Activated T-helper 1 cell treated with anti-CD3 and anti-CD28 coated beads, Interleukin-2, amount 50 U/mL, for 16 hours (primary cell): ENCODE measurements at places on chromosomes 5 and 9.

GRCh38 chr5:32465076-32465475, 20.5 kb upstream of the ZFR start:
- no peak for DNase-seq

DNA sequence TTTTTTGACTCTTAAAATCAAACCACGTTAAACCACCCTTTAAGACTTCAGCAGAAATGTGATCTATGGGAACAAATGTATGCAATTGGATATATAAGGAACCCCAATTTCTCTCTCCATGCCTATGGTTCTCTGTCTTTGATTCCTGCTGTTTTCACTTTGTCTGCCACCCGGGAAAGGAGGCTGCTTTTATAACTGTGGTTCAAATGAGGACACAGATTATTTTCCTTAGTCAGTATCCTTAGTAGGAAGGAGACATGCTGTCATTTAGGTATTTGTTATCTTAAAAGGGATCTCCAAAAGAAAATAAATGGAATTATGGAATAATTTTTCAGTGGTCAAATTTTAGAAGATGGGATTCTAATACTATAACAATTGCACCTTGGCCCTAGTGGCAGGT, 176.1 kb upstream of the NREP start:
- no peak for DNase-seq

DNA sequence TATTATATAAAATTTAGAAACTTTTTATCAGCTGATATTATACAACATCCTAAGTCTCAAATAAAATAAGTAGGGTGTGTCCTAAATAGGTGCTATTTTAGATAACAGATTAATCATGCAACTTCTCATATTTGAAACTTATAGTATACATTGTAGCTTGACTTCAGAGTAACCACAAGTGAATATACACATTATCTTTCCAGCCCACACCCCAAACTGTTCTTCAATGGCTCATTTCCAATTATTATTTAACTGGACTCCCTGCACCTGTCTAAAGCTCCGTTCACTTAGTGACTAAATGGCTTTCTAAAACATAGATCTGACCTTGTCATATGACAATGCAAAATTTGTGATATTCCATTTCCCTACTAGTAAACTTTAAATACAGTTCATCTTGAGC, 490.9 kb upstream of the RGMB start:
- DNase-seq, result no peak

DNA sequence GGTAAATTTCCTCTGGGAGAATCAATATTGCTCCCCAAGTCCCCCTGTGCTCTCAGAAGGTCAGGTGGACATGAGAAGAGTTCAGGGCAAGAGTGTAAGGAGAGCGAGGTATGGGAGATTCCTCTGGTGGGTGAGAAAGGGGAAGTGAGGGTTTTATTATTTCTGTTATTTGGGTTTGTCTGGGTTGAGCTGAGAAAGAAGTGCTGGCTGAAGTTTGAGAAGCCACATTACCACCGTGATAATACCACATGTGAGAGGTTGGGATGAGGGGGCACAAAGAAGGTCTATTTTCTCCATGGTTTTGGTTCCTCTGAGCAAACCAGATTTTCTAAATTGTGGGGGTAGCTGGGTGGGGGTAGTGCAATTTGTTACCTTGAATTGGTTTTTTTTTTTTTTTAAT, 350.4 kb downstream of the OSTF1 start:
- no peak for DNase-seq

DNA sequence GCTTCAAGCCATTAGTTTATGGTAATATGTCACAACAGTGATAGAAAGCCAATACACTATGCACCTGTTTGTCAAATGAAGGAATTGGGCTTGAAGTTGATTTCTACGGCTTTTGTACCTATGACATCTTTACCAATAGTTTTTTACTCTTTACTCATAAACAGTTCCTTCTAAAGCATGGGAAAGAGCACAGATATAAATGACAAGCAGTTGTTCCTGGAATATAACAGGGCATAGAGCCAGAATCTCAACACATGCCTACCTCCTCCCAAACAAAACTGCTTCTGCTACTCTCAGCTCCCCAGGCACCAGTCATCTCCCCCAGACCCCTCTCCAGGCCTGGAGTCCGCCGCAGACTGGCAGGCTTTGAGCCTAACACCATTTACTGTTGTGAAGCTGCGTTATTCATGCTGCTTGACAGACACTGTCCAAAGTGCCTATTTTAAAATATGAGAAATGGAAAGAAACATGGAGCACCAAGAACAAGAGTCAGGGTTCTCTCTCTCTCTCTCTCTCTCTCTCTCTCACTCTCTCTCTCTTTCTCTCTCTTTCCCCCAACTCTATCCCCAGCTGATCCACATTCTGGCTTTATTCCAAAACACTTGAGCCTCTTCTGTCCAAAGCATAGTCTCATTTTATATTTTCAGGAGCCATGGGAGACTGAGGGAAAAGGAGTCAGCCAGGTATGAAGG, 111.6 kb downstream of the ADRB2 start:
- DNase-seq, result no peak

GRCh38 chr5:69184621-69185020, 4.8 kb upstream of the CENPH start:
- DNase-seq, result no peak

DNA sequence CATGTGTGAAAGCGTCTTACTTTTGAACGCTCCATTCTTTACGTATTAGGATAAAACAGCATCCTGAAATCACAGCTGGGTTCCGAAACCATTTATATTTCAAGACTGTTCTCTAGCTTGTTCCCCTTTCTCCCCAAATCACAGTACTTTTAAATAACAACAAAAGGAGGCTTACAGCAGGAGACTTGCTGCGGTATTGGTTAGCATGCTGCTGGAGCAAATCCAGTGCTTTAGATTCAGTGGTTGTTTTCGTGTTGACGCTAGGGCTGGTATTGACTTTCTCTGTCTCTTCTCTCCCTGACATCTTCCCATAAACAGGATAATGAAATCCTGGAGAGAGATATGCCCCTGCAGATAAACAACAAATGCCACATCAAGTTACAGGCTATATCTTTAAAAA, 103.1 kb downstream of the ZNF608 start:
- no peak for DNase-seq

DNA sequence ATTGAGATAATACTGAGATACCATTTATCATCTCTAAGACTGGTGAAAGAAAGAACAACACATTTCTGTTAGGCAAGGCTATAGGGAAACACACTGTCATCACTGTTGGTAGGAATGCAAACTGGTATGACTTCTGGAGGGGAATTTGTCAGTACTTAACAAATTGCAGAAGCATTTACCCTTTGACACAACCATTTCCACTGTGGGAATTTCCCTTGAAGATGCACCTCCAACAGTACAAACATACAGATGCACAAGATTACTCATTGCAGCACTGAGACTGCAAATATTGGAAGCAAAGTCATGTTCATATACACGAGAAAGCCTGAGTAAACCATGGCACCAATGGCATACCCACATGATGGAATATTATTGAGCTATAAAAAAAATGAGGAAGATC, 17.6 kb downstream of the GM2A start:
- DNase-seq, result no peak

- DNase-seq, result no peak
Measured at GRCh38 chr9:134477927-134478326, 151.7 kb downstream of the RXRA start.

DNA sequence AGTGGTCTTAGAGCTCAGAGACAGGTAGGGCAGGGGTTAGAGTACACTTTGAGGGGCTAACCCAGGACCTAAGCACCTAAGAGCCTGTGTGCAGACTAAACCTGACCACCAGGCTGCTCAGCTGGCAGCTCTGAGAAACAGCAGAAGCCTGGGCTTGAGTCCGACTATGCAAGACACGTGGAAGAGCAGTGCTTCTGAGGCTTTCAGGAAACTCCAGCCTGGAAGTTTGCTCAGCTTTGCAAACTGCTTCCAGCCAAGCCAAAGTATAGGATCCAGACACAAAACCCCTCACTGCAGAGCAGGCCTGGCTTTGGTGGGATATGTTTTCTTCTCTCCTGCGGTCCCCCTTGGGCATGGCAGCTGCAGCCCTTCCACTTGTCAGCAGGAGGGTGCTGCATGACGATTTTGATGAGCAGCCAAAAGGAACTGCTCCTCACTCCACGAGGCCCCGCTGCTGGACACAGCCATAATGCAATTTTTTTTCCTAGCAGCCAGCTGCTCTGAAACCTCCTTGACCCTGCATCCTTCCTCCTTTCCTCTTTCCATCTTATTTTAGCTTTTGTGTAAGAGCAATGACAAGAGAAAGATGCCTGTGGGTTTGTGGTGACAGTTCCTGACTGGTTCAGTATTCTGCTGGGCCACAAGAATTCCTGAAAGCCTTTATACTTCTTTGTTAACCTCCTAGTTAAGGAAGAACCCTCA, 123.1 kb downstream of the LIFR start:
- DNase-seq, result no peak

DNA sequence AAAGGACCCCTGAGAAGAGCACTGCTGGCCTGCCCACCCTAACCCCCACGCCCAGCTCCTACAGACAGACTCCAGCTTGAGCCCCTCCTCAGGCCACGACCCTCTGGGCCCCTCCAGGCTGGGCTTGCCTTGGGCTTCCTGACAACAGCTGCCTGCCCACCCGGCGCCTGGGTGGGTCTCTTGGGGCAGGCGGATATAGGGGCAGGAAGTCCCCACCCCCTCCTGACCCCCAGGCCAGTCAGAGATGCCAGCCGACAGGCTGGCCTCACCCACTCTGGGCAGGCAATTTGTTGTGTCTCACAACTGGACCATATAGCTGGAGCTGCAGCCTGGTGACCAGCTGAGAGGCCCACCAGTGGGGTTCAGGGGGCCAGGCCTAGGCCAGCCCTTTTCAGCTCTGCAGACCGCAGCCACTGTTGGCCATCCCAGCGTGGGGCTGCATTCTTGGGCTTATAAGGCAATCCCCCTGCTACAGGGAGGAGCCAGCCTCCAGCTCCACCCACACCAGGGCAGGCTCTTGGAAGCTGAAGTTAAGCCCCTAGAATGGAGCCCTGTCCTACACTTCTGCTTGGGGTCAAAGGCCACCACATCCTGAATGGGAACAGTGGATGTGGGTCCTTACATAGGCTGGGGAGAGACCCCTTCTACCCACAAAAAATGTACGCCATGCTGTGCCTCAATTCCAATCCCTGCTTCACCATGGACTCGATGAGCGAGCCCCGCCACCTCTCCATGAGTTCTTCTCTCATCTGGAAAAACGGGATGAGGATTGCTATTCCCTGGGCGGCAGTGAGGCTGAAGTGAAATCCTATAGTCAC, 2.0 kb downstream of the PDLIM7 start:
- no peak for DNase-seq

DNA sequence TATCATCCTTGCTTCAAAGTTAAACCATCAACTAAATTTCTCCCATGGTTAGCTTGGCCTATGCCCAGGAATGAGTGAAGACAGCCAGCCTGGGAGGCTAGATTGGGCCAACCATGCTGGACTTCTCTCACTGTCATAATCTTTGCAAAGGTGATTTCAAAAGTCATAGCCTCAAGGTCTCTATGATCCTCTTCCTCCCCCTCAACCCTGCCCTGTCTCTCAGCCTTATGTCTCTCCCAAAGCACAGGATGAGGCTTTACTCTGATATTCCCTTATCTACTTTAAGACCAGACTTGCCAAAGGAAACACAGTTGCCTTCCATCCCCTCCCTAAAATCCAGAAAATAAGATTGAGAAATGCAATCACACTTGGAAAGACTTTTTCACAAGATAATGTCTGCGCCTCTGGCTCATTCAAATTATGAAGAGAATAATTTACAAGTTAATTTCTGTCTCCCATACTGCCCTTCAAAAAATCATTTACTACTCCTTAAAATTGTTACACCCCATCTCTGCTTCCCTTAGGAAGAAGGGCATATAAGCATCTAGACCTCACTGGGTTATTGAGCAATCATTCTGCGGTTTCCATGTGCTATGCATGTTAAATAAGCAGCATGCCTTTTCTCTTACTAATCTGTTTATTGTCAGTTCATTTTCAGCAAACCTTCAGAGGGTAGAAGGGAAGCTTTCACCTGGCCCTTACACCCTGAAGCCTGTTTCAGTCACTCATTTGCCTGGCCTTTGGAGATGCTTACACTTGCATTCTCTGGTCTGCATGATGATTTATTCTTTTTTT, 113.8 kb upstream of the ANKRD55 start:
- DNase-seq, result no peak

DNA sequence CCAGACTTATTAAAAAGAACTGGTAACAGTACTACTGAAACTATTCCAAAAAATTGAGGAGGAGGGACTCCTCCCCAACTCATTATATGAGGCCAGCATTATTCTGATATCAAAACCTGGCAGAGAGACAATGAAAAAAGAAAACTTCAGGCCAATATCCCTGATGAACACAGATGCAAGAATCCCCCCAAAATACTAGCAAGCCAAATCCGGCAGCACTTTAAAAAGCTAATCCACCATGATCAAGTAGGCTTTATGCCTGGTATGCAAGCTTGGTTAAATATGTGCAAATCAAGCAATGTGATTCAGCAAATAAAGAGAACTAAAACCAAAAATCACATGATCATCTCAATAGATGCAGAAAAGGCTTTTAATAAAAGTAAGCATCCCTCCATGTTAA, 2271.0 kb upstream of the C9orf72 start:
- no peak for DNase-seq

DNA sequence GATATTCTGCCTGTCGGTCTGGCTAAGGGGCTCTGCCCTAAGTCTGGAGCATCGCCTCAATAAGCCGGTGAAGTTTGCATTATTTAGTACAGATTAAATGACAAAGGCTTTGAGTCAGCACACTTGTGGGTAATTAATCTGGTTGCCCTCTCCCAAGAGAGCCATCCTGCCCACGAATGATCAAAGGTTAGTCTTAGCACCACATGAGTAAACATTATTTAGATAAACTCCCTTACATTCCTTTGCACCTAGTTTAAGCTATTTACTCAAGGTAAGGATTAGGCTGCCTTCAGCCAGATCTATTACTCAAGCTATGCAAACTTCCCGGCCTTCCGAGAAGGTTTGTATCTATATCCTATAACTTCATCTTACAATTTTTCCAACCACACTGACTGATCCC, 572.1 kb downstream of the CHSY3 start:
- no peak for DNase-seq

DNA sequence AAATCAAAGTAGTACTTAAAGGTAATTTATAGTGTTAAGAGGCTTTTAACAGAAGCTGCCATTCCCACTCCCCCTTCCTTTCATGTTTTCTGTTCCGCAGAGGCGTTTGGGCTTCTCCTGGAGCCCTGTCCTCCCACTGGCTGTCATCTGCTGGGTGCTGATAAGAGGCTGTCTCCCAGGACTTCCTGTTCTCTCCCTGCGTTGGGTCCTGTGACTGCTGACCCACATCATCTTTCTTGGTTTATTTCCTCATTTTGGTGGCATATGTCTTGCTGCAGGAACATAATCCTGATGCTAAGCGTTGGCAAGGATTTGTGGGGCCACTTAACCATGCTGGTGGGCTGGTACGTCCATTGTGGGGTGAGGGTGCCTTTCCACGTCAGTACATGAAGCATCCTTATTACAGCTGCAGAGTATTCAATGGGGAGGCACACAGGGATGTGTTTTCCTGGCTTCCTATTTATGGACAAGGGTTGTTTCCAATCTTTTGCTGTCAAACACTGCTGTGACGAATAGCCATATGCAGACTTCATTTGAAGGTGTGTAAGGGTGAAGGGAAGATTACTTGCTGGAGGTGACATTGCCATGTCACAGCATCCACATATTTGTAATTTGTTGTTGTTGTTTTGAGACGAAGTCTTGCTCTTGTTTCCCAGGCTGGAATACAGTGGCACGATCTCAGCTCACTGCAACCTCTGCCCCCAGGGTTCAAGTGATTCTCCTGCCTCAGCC, 22.3 kb upstream of the RNF130 start:
- DNase-seq, result no peak

- DNase-seq, result no peak
Measured at GRCh38 chr5:38249301-38249700, 9.1 kb upstream of the EGFLAM start.

GRCh38 chr9:4547016-4547415, 56.7 kb downstream of the SLC1A1 start:
- no peak for DNase-seq

- no peak for DNase-seq
Measured at GRCh38 chr5:79133121-79133656, 21.6 kb downstream of the BHMT start.
